MM.1S (cell line): ENCODE measurements at places on chromosomes 3 and 15.
A peak's percentile ranks its signal among the peaks of the same experiment; 100 is the strongest.

- no peak for DNase-seq
Observed at GRCh38 chr3:152658977-152659720, 175.8 kb upstream of the P2RY1 start.

- DNase-seq = no peak
Observed at GRCh38 chr3:25043749-25044148, 384.3 kb upstream of the RARB start.

- DNase-seq = no peak
Observed at GRCh38 chr15:25682340-25682739, 180.8 kb downstream of the ATP10A start.

GRCh38 chr3:167091226-167091625 is 288.9 kb downstream of the ZBBX start:
- DNase-seq = no peak

DNA sequence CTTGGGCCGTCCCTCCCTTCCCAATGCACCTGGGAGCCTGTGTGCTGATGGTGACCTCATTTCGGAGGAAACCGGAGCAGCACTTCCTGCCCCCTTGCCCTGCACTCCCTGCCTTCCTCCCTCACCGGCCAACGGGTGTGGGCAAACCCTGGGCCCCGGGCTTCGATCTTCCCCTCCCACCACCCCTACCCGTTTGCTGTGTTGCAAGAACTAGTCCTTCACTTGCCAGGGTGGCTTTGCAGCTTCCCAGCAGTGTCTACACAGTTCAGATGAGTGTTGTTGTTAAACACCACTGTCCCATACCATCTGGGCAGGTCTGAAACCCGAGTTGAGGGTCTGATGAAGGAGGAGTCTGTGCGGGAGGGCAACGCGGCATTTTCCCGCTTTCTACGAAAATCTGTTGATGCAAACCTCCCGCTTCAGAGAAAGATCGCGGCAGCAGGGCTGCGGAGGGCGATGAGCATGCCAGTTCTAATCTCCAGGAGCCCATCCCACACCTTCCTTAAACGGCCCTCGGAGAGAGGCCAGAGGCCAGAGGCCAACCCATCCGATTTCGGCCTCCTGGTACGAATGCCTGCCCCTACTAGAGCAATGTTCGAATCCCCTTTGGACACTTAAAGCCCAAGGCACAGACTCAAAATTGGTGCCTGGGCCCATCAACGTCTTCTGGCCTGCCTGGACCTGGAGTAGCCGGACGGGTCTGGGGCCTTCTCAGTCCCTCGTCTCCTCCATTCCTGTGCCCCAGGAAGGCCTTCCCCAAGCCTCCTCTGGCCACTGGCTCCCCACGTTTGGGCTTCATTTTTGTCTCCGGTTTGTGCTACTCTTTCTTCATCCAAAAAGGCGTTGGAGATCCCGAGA is 35.7 kb upstream of the POLG start:
- DNase-seq = no peak

GRCh38 chr15:41263891-41264351 is 32.9 kb downstream of the CHP1 start:
- peak; percentile 80 for DNase-seq

DNA sequence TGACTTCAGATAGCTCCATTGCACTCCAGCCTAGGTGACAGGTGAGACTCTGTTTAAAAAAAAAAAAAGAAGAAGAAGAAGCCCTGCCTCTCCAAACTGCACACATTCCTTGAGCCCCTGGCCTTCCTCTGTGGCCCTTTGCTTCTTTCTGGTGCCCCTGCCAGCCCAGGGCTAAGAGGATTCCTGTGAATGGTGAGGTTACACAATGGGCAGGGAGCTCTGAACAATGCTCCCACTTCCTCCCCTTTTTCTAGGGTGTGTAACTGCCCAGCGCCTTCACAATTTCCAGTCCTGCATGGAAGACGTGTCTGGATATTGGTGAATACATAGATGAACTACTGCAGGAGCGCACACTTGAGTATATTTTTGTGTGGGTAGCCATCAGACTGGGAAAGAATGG is 3.6 kb upstream of the AMOTL2 start:
- no peak for DNase-seq

- DNase-seq = peak; percentile 77
Observed at GRCh38 chr15:82810890-82811426, 1.5 kb downstream of the WHAMM start.

GRCh38 chr15:45163508-45163856 is 24.3 kb downstream of the SHF start:
- no peak for DNase-seq

DNA sequence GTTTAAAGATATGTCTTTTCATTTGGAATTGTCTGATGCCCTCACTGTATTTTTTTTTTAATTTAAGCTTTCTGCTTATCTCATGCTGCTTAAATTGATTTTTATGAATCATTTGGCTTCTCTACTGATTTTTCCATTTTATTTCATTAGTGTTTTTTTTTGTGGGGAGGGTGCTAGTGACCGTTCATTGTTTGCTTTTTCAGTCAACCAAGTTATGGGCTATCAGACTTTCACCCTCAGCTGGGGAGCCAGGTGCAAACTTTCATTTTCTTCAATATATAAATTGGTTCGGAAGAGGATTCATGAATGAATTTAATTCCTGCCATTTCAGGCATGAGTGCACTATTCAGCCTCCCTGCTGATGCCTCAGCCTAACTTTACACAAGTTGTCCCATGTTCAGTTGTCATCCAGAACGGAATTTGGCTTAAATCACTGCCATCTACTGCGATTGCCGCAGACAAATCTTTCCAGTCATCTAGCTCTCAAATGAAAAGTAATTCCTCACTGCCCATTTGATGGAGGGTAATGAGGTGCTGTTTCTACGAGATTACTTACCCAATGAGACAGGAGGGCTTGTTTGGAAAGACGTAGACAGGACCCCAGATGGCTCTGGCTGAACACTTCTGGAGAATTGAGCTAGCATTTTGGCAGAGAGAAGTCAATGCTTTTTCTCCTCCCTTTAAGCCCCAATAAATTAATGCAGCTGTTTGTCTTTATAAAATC is 89.9 kb upstream of the RORA start:
- no peak for DNase-seq

- DNase-seq = no peak
Observed at GRCh38 chr15:68787609-68788263, 33.0 kb downstream of the ANP32A start.

- DNase-seq = peak; percentile 18
Observed at GRCh38 chr3:14286887-14287500, 108.4 kb downstream of the LSM3 start.

DNA sequence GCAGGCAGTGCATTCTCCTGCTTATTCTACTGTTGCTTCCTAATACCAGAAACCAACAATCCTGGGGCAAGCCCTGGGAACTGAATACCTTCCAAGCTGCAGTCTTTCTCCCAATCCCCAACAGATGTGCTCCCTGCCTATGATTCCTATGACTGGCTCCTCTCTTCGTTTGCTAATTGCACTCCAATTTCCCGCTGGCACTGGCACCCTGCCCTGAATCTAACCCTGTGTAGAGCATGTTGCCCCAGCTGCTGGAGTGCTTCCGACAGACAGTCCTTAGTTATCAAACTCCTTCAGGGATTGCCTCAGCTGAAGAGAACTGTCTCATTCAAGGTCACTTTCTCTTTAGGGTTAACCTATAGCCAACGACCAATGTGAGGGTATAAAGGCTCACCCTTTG is 214.1 kb downstream of the NECTIN3 start:
- no peak for DNase-seq

- DNase-seq = no peak
Observed at GRCh38 chr15:70867911-70868467, 14.0 kb upstream of the LARP6 start.

DNA sequence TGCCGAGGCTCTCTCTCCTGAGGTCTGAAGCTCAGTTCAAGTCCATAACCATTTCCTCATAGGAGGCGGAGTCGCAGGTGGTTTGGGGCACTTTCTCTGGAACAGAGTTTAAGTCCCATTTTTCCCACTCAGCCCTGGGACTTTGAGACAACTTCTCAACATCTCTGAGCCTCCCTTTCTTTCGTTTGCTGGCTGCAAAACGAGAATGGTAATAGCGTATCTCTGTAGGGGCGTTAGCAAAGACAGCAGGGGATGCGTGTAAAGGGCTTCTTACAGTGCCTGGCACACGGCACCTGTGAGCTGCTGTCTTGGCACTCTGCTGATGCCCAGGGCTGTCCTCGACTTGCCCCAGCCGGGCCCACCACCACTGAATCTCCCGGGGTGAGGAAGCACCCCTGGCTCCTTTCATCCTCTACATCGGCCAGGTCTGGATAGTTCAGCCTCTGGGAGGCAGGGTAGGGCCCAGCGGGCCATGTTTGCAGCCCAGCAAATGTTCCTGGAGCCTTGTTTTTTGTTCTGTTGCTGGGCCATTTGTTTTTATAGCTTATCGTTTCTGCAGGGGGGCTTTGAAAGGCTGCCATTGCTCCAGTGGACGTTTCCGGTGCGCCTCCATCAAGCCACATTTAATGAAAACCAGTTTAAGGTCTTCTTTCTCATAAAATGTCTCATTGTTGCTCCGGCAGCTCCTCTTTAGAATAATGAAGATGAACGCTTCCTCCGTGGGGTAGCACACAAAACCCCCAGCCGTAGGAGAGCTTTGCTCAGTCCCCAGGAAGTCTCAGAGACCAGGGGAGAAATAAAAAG is 60.0 kb upstream of the WNT5A start:
- no peak for DNase-seq

DNA sequence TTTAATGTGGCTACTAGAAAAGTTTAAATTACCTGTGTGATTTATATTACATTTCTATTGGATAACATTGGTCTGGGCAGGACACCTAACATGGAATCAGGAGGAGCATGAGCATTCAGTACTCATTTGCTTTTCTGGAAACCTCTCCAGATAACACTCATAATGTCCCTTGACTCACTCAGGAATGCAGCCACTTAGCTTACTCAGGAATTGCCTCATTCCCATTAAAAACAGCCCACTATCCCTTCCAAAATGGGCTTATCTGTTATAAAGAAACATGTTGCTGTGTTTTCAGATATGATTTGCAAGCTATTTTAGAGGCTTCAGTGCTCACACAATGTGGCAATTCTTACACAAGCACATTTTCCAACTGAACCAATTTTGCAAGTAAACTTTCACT is 17.1 kb downstream of the GBE1 start:
- no peak for DNase-seq

- DNase-seq = no peak
Observed at GRCh38 chr15:40660686-40661085, 34.3 kb upstream of the RAD51 start.

DNA sequence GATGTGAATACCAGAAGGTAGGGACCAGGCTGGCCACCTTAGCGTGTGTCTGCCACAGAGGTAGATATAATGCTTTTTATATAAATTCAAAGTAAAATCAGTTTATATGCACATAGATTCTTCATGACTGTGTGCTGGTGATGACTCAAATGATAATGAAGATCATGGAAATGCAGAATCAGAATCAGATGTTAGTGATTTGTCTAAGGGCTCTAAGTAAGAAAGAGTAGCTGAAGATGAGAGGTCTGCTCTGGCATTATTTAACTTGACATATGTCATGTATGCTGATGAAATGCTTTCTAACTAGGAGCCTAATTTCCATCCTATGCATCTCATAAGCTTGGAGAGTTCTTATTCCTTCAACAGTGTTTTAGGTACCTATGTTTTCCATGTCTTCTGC is 50.3 kb upstream of the DPH6 start:
- DNase-seq = no peak

GRCh38 chr3:182216311-182216970 is 504.7 kb downstream of the SOX2 start:
- DNase-seq = no peak

- DNase-seq = no peak
Observed at GRCh38 chr3:5441401-5441800, 253.9 kb downstream of the EDEM1 start.

- no peak for DNase-seq
Observed at GRCh38 chr3:59856934-59857460, 807.2 kb upstream of the CFAP20DC start.
